Umbilical cord (tissue), 2 donors: ENCODE measurements at places on chromosomes 11 and 22. TPM values are rescaled to one million over a fixed set of nuclear protein-coding genes. Genes with fewer than 3 reads are reported as not detected.
A peak's percentile ranks its signal among the peaks of the same experiment; 100 is the strongest.

PAMR1 gene
- total RNA-seq: 51.5 TPM

MMP12 gene
- total RNA-seq: 1.4 TPM

KREMEN1 gene
- 14.0 TPM for total RNA-seq

GRCh38 chr11:109864834-109865547 lies 228.2 kb upstream of the ZC3H12C start:
- peak; percentile 80 for DNase-seq

SHISAL1 gene
- 3.9 TPM for total RNA-seq

KCNJ5 gene
- total RNA-seq: 12.5 TPM

SBF1 gene
- total RNA-seq: 48.2 TPM

DNA sequence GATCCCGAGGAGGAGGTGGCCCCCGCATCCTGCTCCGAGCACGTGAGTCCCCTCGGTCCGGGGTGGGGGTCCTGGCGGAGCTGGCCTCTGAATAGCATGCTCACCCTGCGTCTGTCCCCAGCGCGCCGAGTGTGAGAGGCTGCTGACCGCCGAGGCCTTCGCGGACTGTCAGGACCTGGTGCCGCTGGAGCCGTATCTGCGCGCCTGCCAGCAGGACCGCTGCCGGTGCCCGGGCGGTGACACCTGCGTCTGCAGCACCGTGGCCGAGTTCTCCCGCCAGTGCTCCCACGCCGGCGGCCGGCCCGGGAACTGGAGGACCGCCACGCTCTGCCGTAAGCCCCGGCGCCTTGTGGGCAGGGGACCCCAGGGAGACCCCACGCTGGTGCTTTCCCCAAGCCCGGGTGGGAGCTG lies 3.5 kb downstream of the MUC2 start:
- no peak for DNase-seq

DNA sequence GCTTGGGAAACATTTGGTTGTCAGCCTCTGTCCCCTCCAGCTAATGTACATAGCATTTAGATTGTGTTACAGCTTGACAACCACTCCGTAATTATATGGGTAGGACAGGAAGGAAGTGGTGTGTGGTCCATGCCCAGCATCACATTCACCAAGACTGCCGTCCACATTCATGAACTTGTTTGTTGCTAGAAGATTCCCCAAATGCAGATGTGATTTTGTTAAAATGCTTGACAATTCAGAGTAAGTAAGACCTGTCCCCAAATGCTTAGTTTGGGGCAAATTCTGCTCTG lies 1482.7 kb downstream of the TBC1D22A start:
- no peak for DNase-seq

DNA sequence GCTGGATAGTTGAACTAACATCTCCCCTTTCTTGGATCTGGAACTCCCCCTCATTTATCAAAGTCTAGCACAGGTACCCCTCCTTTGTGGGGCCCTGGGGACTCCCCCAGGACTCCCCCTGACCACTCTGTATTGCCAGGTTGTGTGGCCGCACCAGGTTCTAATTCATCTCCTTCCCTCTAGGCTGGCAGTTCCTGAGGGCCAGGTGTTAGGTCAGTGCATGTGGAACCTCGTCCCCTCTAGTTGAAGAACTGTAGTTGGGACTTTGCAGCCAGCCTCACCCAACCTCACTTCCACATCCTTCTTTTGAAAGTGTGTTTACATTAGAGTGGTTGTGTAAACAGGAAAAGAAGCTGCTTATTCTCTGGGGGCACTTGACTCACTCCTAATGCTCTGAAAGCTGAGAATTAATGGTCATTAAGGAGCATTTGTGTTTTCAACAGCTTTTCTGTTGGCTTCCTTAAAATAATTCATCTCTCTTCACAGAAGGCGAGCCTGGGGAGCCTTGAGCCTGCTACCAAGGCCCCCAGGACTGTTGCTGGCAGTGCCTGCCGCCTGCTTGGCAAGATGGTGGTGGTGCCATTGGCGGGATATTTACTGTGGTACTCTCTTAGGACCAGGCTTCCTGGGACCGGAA lies 11.8 kb downstream of the UPB1 start:
- no peak for DNase-seq

OR8D1 gene
- 7.9 TPM for total RNA-seq

SOX10 gene
- total RNA-seq: 1.7 TPM

CCDC188 gene
- total RNA-seq: not detected

DNA sequence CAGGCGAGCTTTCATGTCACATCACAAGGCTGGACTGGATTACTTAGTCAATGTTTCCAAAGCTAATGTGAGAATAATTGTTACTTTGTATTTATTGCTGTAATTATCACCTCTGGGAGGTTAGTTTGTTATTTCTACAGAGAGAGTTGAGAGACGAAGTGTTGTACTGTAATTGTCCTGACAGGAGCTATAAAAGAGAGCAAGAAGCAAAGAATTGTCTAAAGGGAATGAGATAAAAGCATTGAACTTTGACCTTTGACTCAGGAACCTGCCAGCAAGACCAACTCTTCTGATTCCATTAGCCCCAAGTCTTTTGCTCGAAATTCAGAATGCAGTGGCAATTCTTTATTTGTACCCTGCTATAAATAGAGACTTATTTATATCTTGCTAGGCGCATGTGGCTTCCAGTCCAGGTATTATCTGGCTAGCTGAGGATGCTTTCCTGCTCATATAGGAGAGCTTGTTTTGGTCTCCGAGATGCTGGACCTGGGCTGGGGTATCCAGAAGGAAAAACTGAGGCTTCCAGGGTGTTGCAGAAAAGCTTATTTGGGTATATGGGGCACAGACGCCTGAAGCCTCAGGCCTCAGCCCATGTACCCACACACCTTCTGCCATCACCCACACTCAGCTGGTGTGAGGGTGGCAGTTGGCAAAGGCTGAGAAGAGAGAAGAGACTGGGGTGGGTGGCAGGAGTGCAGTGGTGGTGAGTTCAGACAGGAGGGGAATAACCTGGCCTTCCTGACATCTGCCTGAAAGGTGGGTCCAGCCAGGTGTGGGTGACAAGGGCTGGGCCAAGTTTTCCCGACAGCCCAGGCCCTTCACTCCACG lies 40.7 kb downstream of the SYT13 start:
- DNase-seq: no peak

MS4A6A gene
- 41.7 TPM for total RNA-seq

DNA sequence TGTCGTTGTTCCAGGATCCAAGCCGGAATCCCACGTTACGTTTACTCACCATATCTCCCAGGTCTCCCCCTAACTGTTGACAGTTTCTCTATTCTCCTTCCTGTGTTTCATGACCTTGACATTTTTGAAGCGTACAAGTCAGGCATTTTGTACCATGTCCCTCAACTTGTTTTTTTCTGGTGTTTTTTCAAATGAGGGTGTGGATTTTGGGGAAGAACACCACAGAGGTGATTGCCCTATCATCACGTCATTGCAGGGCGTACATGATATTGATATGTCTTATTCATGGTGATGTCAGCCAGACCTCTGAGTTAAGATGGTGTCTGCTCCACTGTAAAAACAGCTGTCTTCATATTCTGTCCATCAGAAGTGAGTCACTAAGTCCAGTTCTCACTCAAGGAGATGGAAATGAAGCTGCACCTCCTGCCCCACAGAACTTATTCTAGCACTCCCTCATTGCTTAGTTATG lies 28.3 kb upstream of the SOX10 start:
- no peak for DNase-seq

GRCh38 chr11:46353698-46354097 lies 6.4 kb downstream of the DGKZ start:
- DNase-seq: peak; percentile 85

DNA sequence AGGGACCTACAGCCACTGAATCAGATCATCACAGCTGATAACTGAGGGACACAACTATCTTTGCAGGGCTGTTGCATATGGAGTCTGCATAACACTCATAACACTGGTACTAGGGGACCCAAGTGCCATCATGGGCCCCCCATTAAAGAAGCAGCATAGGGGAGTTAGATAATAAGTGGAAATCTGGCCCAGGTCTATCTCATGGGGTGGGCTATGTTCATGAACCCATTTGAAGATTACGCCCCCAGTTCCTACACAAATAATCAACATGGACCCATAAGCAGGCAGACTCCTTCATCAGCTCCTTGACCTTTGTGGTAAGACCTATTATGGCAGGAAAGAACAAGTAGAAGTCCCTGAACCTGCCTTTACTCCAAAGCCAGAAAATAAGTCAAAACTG lies 48.8 kb downstream of the ASCL2 start:
- DNase-seq: no peak

DNA sequence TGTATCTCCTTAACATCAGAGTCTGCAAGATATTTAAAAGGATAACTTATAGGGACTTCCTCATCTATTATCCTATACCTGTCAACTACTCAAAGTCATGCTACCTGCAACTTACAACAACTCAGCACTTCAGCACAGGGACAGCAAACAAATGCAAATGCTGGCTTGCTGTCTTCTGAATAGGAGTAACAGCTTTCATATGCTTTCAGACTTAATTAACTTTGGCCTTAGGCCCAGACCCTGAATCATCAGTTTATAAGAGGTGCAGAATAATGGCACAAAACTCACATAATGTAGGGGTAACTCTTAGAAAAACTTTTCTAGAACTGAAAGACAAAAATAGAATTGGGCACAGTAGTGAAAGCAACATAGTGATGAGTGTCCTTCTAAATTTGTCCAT lies 953.4 kb downstream of the DLG2 start:
- DNase-seq: peak; percentile 2

- no peak for DNase-seq
Observed at GRCh38 chr11:83583757-83584366, 297.7 kb upstream of the CCDC90B start.

- DNase-seq: no peak
Observed at GRCh38 chr22:22697377-22698117, 53.1 kb downstream of the GGTLC2 start.

KCNC1 gene
- total RNA-seq: 5.1 TPM

DNA sequence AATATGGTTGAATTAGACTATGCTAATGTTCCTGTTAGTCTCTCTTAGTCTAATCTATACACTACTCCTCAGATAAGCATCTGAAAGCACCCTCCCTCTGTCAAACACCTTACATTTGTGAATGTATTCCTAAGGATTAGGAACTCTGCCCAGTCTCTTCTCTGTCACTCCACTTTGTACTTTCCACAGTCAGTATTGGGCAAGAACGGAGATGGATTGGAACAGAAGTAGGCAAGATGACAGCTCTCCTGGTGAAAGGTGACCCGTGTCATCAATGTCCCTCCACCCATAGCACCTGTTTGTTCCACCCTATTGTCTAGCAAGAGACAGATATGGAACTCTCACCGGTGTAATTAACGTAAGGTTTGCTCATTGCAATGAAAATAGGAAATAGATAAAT lies 613.8 kb downstream of the CNTN5 start:
- DNase-seq: no peak

- no peak for DNase-seq
Observed at GRCh38 chr11:77035580-77035979, 1.4 kb downstream of the B3GNT6 start.

GRCh38 chr22:44632541-44633396 lies 69.2 kb upstream of the PRR5 start:
- no peak for DNase-seq

GRCh38 chr11:66609721-66610617 lies 6.5 kb upstream of the RBM14 start:
- no peak for DNase-seq

SEZ6L gene
- 2.2 TPM for total RNA-seq

DNA sequence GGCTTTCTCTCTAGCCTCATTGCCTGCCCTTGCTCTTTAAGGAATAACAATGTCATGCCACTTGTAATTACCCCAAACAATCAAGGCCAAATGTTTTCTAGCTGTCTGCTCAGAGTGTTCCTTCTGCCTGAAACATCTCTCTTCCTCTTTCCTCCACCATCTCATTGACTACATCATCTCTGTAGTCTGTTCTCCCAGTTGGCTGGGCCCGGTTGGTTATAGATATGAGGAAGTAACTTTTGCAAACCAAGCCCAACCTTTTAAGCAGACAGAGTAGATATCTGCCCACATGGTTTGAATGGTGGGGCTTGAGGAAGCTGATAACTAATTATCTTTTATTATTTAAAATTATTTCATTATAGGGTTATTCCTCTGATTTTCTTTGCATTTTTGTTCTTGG lies 104.5 kb downstream of the NTM start:
- no peak for DNase-seq

GRCh38 chr11:123580557-123581275 lies 73.7 kb downstream of the SCN3B start:
- peak; percentile 38 for DNase-seq

SCARF2 gene
- 20.2 TPM for total RNA-seq

- DNase-seq: no peak
Observed at GRCh38 chr11:81700076-81700475, 1033.6 kb downstream of the FAM181B start.

GRCh38 chr11:60182541-60183330 lies at the start of gene MS4A6A:
Gene MS4A6A, minus strand, starts transcription at chr11:60183083. Its CDS starts 1,356 bp downstream, at chr11:60181727.
- no peak for DNase-seq

STARD10 gene
- 56.1 TPM for total RNA-seq

- no peak for DNase-seq
Observed at GRCh38 chr11:70389201-70389600, 9.1 kb upstream of the CTTN start.

DNA sequence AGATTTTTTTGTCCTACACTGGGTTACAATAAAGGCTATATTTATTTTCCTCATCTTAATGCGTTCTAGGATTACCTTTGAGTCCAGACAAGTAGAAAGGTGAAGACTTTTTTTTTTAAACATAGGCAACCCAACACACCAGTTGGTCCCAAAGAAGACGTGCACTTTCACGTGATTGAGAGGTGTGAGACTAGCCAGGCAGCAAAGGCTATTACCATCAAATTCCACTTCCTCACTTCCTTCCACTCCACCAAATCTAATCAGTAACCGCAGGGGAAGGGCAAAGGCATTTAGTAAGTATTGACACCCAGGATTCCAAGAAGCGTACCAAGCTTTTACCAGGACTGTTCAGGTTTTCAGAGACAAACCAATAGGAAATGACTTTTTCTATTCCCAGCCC lies 109.3 kb downstream of the APIP start:
- no peak for DNase-seq

THYN1 gene
- 40.2 TPM for total RNA-seq

GALR3 gene
- not detected for total RNA-seq

GRCh38 chr11:45798793-45799441 lies 6.0 kb upstream of the SLC35C1 start:
- no peak for DNase-seq

DNA sequence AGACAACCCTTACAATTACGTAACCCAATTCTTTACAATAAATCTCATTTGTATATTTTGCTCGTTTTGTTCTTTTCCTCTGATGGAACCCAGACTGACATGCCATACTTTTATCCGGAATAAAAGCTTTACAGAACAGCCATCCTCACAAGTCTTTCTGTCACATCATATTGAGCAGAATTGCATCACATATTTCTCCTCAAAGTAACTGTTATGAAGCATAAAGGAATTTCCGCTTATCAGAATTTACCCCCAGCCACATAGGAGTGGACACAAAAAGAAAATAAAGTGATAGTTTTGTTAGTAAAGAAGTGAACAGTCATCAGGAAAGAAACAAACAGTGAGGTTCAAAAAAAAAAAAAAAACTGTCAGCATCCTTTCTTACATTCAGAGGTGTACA lies 539.5 kb upstream of the LUZP2 start:
- DNase-seq: no peak

GRCh38 chr11:76642341-76642740 lies 28.2 kb downstream of the LRRC32 start:
- DNase-seq: no peak

GRCh38 chr11:11813288-11813962 lies 28.3 kb upstream of the USP47 start:
- DNase-seq: peak; percentile 76
